ENCODE measurements at places on chromosomes 7 and 10.

- no peak for DNase-seq
Observed at GRCh38 chr10:75191821-75192568, 18.6 kb upstream of the VDAC2 start.

DNA sequence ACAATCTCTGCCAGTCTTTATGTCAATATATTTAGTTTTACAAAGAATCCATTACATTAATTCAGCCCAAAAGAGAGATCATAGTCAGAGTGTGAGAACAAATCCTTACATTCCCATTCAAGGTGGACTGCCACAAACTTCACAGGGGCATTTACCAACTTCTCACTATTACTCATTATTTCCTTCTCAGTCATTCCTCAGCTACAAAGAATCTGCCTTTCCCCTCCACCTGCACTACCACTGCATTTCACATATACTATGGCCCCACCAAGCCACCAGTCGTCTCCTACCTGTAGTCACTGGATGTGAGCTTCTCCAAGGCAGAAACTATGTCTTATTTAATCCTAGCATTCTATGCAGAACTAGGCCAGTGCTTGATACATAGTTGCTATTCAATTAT is 94.3 kb downstream of the USP6NL start:
- DNase-seq = no peak

DNA sequence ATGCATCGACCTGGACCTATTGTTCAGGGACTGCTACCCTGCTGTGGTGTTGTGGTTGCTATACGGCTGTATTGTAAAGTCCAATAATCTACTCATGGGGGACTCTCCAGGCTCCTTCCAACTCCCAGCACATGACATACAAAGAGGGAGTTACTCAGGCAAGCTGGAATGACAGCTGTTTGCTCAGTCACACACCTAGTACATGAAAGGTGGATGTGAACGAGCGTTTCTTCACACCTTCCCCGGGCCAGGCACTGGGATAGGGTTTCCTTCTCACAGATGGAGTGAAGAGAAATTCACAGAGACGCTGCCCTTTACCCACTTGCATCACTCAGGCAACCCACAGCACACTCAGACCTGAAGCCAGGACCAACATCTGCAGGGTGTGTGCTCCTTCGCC is 215.7 kb downstream of the TNS3 start:
- DNase-seq = no peak

- DNase-seq = no peak
Observed at GRCh38 chr10:21919117-21919516, 84.4 kb downstream of the DNAJC1 start.

GRCh38 chr7:115297656-115298055 is 375.8 kb downstream of the MDFIC start:
- no peak for DNase-seq

DNA sequence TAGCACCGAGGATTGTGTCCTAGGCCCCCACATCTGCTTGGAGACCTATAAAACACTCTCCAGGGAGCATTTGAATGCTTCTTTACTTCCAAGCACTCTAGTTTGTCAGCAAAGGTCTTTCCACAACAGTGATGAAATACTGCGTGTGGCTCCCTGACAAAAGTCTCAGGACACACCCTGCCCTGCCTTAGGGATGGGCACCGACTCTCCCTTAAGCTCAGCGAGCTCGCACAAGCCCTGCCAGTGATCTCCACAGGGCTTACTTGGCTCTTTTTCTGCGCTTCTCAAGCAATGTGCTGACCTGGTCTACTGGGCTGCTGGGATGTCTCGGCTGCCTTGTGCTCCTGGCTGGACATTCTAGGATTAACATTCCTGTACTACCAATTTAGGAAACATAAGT is 84.3 kb upstream of the MPP7 start:
- no peak for DNase-seq

DNA sequence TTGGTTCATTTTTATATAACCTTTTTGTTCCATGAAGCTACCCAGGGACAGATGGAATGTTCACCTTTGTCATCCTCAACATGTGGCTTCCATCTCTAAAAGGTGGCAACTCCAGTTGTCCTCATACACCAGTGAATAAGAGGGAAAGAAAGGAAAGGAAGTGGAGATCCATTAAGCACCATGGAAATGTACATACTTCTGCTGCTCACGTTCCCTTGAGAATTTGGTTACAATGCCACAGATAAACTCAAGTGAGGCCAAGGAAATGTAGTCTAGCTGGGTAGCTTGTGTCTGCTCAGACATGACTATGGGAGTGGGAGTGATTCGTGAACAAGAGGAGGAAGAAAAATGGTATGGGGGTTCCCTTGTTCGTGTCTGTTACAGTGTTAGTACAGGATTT is 237.1 kb upstream of the FAM3C start:
- DNase-seq = no peak

DNA sequence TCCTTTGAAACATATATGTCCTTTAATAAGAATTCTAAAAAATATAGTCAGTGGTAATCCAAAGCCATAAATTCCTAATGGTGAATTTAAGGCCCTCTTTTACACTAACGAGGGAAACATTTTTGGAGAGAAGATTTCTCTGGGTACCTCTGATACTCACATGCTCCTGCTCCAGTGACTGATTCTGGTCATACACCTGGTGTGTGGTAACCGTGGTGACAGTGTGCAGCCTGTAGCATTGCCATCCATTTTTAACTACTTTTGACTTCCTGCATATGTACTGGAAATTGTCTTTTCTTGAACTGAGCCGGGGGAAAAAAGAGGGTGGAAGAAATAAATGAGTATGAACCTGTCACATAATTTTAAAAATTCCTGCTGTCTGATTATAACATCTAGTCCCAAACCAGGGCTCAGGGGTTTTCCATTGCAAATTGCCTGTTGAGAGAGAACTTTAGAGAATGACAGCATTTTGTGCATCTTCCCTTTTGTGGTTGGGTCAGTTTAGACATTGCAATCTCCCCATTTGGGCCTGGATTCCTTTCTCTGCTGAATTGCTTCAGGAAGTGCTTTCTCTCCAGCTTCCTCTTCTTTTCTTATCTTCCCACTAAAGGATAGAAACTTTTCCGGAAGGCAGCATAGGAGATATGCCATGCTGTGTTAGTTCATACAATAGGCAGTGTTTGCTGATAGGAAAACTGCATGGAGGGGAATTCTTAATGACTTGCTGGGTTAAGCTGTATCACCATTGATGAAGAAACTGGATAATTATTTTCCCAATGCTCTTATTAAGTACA is 125.5 kb downstream of the GRM3 start:
- DNase-seq = no peak

DNA sequence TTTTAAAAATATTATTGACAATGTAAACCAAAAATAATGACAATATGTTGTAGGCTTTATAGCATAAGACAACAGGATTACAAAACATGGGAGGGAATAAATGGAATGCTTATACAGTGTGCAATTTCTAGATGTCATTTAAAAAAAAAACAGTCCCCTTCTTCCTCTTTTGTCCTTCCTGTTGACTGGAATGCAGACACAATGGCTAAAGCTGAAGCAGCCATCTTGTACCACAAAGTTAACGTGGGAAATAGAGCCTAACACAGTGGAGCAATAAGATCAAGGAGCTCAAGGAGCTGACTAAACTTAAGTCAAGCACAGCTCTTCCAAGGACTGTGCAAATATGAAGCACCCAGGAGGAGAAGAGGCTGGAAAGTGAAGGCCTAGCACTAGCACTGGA is 208.1 kb downstream of the ARHGAP12 start:
- no peak for DNase-seq

GRCh38 chr7:47704936-47705335 is 123.0 kb upstream of the TNS3 start:
- DNase-seq = no peak

- DNase-seq = no peak
Observed at GRCh38 chr10:95220539-95220938, 26.5 kb downstream of the ACSM6 start.

DNA sequence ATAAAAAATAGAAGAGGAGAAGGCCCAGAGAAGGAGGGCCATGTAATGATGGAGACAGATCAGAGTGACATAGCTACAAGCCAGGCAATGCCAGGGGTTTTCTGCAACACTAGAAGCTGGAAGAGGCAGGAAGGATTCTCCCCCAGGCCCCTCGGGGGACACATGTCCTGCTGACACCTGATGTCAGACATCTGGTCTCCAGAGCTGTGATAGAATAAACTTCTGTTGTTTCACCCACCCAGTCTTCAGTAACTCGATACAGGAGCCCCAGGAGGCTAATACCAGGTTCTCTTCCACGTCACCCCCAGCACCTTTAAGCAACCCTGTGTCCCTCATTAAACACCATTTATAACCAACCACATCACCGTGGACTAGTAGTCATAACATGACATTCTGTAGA is 94.9 kb downstream of the TMEM130 start:
- DNase-seq = no peak

DNA sequence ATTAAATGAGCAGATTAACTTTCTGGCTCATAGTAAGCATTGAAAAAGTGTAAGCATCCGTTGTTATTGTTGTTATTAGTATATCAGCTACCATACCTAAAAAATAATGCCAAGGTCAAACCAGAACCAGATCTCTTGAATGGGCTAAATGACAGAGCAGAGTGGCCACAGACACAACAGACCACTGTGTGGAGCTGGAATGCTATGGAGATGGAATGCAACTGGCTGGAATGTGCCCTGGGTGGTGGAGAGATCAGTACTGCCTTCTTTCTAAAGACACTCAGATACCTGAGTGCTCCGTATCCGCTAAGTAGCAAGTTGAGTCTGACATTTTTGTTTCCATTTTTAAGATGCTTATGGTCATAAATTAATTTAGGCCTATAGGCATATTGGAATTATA is 20.5 kb upstream of the DNAJB12 start:
- no peak for DNase-seq

GRCh38 chr10:102627291-102627735 is 17.0 kb upstream of the TRIM8 start:
- no peak for DNase-seq

- DNase-seq = no peak
Observed at GRCh38 chr7:130442601-130443000, 1.8 kb upstream of the CEP41 start.

- DNase-seq = no peak
Observed at GRCh38 chr10:101225846-101226421, 3.3 kb downstream of the LBX1 start.

DNA sequence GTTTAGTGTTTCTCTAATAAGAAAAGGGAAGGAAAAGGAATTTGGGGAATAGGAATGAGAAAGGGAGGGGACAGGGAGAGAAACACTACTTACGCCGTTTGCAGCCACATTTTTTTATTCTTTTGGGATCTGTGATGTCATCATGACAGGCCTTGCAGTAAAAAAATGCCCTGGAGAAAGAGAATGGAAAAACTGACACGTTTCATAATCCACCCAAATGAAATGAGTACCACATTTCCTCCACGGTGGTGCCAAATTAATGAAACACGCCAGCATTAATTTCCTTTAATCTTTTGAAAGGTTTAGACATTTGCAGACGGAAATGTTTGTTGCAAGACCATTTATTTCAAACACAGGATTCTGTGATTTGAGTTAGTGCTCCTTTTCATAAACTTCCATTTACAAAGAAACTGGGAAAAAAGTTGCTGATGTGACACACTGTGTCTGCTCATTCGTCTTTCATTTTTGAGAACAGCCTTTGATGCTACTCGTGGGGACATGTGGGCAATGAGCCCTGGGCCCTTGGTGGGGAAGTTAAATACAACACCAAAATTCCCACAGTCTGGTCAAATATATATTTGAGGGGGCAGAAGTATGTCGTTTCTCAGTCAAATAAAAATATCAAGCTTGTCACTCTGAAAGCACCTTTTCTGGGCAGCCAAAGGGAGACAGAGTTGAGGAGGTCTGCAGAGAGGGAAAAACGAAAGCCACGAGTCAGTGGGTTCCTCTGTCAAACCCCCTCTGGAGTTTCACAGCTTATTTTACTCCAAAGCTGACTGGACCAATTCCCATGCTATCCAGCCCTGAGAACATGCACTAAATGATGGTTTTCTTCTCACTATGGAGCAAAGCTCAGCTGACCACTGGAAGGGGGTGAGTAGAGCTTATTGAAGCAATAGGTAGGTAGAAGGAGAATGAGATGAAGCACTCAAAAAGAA is 625.5 kb downstream of the KCNMA1 start:
- DNase-seq = no peak

- no peak for DNase-seq
Observed at GRCh38 chr7:128406314-128407232, 3.2 kb downstream of the IMPDH1 start.

DNA sequence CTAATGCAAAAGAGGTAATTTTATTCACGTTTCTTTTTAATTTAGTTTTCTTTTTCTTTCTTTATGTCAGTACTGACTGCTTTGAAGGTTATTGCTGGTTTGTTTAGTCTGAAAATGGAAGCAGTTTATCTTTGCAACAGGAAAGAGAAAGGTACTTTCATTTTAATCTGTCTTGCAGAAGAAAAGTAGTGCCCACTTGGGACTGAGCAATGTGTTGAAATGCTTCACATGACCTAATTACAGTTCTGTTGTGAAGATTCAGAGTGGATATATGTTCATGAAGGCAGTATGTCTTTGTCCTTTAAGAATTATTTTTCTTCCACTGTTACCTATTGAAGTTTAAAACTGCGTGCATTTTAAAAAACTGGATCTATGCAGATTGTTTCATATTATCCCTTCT is 80.1 kb downstream of the ANKIB1 start:
- no peak for DNase-seq

GRCh38 chr10:71972746-71973695 is 8.8 kb downstream of the CHST3 start:
- no peak for DNase-seq

GRCh38 chr7:39979406-39980073 is 29.5 kb downstream of the CDK13 start:
- no peak for DNase-seq

- DNase-seq = no peak
Observed at GRCh38 chr7:131012477-131013031, 278.5 kb upstream of the KLF14 start.

DNA sequence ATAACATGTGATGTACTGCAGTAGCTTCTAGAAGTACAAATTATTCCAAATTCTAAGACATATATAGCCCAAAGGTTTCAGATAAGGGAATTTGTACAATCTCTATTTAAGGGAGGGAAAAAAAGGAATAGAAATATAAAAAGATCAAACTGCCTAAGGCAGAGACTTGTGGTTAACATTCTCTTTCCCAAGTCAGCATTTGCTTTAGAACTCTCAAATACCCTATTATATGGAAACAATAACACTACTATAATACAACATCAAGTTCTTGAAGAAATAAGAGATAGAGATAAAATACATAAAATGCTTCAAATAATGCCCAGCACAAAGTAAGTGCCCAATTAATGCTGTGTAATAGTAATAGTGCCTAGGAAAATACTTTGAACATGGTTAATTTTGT is 123.1 kb downstream of the CRPPA start:
- no peak for DNase-seq

- DNase-seq = no peak
Observed at GRCh38 chr7:101905203-101905865, 87.9 kb downstream of the CUX1 start.

DNA sequence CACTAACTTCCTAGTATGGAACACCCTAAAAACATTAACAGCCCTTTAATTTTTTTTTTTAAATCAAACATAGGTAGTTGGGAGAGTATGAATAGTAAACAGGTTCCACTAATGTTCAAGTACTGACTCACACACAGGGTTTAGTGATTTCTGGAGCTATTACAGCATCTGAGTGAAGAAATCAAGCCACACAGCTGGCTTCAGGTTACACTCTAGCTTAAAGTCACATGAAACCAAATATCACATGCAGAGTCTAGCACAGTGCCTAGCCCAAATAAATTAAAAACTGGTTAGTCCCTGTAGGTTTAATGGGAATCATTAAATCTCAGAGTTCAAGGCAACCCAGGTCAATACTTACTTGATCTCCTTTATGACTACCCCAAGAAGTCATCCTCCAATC is 11.6 kb downstream of the PANK1 start:
- no peak for DNase-seq
